ENCODE measurements at places on chromosomes 7 and 10.

DNA sequence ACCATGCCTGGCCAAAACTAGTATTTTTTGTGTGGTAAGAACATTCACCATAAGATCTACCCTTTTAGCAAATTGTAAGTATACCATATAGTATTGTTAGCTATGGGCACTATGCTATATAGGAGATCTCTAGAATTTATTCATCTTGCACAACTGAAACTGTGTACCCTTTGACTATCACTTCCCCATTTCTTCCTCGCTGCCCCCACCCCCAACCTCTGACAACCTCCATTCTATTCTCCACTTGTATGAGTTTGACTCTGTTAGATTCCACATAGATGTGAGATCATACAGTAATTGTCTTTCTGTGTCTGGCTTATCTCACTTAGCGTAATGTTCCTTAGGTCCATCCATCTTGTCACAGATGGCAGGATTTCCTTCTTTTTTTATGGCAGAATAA, 3.6 kb downstream of the CASP7 start:
- DNase-seq, result no peak

- no peak for DNase-seq
These were observed 57.5 kb upstream of the SP4 start for GRCh38 chr7:21370283-21370982.

DNA sequence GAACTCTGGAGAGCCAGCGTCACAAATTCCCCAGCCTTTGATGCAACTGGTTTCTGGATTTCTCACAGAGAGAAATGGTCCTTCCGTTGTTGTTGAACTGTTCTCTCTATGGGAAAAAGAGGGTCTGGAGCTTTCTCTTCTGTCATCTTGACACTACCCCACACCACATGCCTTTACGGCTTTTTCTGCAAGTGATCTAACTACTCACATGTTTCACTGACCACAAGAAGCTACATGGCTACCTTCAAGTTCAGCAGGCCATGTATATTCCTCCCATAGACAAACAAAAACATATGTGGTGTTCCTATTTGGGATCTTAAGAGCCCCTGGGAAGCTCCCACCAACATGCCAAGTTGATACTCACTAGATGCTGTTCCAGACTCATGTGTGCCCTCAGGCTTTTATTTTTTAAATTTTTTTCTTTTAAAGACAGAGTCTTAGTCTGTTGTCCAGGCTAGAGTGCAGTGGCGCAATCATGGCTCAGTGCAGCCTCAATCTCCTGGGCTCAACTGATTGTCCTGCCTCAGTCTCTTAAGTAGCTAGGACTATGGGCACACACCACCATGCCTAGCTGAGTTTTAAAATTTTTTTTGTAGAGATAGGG, 72.0 kb downstream of the RNF216 start:
- DNase-seq, result no peak

- no peak for DNase-seq
These were observed 104.1 kb upstream of the FOXP2 start for GRCh38 chr7:114310345-114311110.

- DNase-seq, result no peak
These were observed 626.9 kb downstream of the ZWINT start for GRCh38 chr10:55734112-55734511.

DNA sequence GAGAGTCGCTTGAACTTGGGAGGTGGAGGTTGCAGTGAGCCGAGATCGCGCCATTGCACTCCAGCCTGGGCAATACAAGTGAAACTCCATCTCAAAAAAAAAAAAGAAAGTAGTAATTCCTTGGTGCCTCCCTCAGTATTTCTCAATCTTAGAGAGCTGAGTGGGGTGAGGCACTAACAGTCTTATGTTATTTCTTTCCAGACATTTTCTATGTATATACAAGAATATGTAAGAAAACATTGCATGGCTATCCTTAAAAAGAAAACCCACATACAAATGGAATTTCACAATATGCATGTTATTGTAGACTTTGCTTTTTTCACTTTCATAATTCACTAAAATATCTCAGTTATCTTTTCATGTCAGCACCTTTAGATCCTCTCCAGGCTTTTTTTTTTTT, 13.6 kb upstream of the SLF2 start:
- DNase-seq, result no peak

GRCh38 chr10:45008524-45009161, 7.9 kb downstream of the ZNF22 start:
- no peak for DNase-seq

- no peak for DNase-seq
These were observed 30.6 kb downstream of the PODXL start for GRCh38 chr7:131525820-131526219.

GRCh38 chr7:154680894-154681659, 321.8 kb downstream of the PAXIP1 start:
- DNase-seq, result no peak

- DNase-seq, result no peak
These were observed 104.4 kb upstream of the ANLN start for GRCh38 chr7:36285276-36285675.

DNA sequence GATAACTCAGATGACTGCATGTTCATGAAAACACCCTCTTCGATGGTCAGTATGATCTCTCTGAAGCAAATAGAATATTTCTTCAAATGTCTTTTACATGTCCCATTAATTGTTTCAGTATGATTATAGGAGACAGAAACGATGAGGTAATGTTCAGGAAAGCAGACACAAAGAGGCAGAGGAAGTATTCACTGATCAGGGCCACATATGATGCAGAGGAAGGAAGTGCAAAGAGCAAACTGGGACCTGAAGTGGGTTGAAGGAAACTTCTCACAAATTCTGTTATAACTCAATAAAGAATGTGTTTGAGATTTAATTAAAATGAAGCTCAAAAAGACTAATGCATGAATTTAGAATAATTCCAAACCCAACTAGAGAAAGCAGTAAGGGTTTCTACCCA, 70.5 kb downstream of the TES start:
- DNase-seq, result no peak

DNA sequence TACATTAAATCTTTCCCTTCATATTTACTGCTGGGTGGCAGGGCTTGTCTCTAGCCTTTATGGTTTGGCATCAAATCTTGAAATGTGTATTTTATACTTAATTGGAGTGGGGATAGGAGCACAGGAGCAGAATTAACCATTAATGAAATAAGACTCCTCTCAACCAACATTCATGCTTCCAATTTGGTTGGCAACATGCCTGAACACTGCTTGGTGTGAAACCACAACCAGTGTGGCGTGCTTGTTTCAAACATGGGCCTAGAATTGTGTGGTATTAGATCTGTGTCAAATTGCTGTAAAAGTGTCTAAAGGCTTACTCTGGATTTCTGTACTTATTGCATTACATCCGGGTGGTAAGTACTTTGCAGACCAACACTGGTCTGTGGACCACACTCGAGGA, 25.1 kb upstream of the VPS41 start:
- DNase-seq, result no peak

GRCh38 chr7:158018098-158018762, 569.4 kb downstream of the PTPRN2 start:
- no peak for DNase-seq

DNA sequence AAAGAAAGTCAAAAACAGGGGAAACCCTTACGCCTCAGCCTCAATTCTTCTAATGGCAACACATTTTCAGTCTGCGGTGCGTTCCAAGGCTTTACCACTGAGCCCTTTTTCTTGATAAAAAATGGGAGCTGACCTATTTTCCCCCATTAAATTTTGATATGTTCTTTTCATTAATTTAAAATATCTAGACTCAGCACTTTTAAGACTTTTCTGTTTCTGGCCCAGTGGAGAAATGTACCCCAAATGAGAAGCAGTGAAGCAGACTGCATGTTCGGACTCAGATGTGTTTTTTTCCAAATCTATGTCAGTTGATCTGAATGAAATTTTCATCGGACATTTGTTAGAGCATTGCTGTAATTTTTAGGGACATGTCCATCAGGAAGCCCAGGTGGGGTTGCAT, 126.2 kb downstream of the SEC23IP start:
- no peak for DNase-seq

DNA sequence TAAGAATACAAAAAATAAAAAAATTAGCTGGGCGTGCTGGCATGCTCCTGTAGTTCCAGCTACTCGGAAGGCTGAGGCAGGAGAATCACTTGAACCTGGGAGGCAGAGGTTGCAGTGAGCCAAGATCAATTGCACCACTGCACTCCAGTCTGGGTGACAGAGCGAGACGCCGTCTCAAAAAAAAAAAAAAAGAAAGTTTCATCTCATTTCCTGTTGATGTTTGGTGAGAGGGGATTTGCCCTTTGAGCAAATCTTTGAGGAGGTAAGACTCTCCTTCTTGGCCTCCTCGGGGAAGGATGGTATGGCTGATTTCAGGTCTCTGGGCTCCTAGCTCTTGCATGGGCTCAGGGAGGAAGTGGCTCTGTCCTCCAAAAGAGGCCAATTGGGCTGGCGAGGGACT, 3.6 kb upstream of the GRID2IP start:
- no peak for DNase-seq
